ENCODE measurements at places on chromosomes 6 and 20.

DNA sequence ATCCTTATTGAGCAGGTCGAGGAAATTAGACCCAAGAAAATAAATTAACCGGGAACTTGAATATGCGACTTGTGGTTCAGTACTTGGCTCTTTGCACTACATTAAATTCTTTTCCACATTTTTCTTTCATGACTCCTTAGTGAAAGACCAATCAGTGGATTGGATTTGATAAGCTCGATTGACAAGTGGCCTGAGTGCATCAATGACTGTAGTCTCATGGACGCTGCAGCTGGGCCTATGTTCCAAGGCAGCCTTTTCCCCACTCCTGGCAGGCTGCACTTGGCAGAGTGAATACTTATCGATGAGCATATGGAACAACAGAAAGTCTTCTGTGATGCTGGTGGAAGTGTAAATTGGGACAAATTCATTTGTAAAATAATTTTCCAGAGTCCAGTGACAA lies 210.8 kb upstream of the EXOC2 start:
- no peak for DNase-seq

GRCh38 chr6:53151676-53152075 lies 3.0 kb upstream of the GCM1 start:
- no peak for DNase-seq

- no peak for DNase-seq
These were observed 366.1 kb downstream of the MAFB start for GRCh38 chr20:40322941-40323340.

- DNase-seq = no peak
These were observed 45.9 kb upstream of the SCP2D1 start for GRCh38 chr20:18767676-18768075.

DNA sequence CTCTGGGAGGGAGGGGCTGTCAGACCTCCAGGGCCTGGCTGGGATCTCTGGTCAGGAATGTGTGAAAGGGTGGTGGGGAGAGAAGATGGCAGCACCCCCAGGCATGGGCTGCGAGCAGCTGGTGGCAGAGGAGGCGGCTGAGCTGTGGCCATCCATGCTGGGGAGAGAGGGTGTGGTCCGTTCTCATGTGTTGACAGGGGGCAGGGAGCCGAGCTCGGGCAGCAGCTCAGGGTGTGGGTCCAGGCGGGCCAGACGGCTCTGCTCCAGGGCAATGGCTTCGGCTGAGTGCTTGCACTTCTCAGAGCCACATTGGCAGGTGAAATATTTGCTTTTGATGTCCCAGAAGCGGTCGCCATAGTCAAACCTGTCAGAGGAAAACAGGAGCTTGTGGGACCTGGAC lies 1.1 kb upstream of the SLC44A4 start:
- no peak for DNase-seq

DNA sequence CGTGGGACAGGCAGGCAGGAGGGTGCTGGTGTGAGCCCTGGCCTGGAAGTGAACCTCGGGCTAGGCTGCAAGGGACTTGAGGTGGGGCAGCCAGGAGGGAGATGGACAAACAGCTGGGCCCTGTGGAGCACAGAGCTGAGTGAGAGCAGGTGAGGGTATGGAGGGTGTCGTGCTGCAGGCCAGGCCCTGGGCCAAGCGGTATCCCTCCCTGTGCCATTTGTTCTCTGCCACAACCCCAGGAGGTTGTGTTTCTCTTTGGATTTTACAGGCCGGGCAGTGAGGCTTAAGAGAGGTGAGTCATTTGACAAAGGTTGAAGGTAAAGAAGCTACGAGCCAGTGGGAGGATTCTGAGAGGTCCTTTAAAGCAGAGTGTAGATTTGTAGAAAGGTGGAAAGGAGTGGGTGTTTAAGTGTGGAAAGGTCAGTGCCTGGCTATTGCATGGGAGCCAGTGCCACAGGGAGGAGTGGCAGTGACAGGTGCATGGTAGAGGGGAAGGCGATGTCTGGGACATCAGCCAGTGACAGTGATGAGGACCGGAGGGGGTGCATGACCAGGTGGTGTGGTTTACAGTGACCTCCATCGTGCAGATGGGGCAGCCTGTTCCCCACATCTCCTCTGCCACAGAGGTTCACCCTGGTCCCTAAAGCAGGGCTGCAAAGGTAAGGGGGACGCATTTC lies 39.8 kb downstream of the GMPR start:
- no peak for DNase-seq

DNA sequence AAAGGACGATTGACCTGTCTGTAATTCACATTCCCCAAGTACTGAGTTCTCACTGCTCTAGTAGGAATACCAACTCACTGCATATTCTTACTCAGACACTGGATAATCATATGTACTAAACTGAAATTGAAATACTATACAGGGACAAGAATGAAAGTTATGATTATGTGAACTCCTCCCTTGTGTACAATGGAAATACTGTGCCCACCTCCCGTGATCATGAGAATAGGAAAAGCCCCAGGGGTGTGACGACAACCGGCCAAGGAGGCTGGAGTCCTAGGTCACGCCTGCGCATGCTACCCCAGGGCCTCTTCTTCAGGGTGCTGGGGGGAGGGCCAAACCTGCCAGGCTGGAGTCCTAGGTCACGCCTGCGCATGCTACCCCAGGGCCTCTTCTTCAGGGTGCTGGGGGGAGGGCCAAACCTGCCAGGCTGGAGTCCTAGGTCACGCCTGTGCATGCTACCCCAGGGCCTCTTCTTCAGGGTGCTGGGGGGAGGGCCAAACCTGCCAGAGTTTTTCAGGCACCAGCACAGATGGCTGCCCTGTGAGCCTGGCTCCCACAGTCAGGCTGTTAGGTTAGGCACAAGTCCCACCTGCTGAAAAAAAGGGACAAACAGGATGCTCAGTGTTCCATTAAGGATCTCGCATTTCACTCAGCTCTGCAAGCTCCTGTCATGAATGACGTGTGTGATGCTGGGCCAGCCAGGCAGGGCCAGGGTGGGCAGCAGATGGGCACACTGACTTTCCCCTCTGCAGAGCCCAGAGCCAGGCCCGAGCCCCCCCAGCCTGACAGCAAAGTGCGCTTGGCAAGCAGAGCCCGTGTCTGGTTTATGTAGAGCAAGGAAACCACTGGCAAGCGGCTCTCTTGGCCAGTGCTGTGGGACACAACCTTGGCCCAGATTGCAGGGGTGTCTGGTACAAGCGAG lies 107.7 kb downstream of the FOXF2 start:
- DNase-seq = peak; percentile 89

- no peak for DNase-seq
These were observed 253.7 kb upstream of the PLCB4 start for GRCh38 chr20:8815208-8815607.

DNA sequence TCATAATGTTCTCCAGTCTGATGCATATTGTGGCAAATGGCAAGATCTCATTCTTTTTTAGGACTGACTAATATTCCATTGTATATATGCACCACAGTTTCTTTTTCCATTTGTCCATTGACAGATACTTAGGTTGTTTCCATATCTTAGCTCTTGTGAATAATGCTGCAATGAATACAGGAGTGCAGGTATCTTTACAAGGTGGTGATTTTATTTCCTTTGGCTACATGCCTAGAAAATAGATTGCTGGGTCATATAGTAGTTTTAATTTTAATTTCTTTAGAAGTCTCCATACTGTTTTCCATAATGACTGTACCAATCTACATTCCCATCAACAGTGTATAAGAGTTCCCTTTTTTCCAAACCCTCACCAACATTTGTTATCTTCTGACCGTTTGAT lies 97.5 kb downstream of the TRMT11 start:
- no peak for DNase-seq

- DNase-seq = peak; percentile 57
These were observed 1017.3 kb downstream of the KIF16B start for GRCh38 chr20:15555913-15556312.

DNA sequence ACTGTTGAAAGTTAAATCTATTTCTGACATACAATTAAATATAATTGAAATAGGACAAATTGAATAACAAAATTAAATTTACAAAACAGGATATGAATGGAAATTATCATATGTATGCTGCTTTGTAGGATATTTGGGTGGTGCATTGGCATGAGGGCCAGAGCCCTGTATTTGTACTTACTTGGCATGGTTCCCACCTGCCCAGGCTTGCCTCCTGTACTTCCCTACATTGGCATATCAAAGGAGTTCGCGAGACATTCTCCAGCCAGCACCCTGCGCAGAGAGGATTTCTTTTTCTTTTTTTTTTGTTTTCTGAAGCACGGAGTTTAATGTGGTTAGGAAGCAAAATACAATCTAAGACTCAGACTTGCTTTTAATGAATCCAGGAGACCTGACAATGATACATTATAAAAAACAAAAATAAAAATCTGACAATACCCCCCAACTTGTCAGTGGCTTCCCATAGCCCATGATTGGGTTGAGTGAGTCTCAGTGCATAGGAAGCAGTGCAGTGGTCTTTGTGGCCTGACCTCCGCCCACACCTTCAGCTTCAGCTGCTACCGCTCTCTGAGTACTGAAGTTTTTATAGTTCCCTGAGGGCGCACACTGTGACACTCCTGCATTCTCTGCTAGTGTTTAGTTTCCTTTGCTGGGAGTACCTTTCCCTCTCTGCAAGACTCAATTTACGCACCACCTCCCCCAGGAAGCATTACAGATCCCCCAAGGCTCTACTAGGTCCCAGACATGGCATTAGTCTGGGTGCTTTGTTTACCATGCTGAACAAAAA lies 440.8 kb downstream of the UTRN start:
- DNase-seq = no peak

- DNase-seq = no peak
These were observed 315.1 kb downstream of the HDGFL1 start for GRCh38 chr6:22884456-22884855.

DNA sequence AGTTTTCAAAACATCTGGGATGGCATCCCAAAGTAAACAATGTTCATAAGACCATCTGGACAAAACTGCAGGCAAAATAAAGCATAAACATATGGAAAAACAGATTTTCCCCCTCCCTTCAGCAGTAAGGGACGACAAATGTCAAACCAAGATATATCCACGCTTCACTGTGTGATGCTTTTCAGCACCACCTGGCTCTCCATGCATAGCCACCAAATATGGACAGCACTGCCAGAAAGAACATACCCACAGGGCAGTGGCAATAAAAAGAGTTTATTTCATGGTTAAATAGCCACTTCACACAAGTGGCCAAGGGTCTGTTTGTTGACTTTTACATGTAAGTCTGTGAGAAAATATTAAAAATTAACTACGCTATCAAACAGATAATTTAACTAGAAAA lies 23.1 kb downstream of the USP45 start:
- DNase-seq = peak; percentile 84

- DNase-seq = no peak
These were observed 639.5 kb downstream of the PRKN start for GRCh38 chr6:162088091-162088490.

GRCh38 chr6:131954775-131955107 lies 3.6 kb upstream of the CCN2 start:
- DNase-seq = no peak

Measured in DMS 273 treated with DMSO at 0.1 percent for 48 hours (cell line).